ENCODE measurements at places on chromosomes 12 and 14. TPM values are rescaled to one million over a fixed set of nuclear protein-coding genes. Genes with fewer than 3 reads are reported as not detected.

SRRM4 gene
- polyA plus RNA-seq, result 1.6 TPM

TSFM gene
- polyA plus RNA-seq, result 36.0 TPM

FGF23 gene
- 6.5 TPM for polyA plus RNA-seq

CLEC12A gene
- polyA plus RNA-seq, result 1.5 TPM

DEPDC4 gene
- polyA plus RNA-seq, result 5.5 TPM

RIPK3 gene
- polyA plus RNA-seq, result 14.8 TPM

SLC38A2 gene
- 91.6 TPM for polyA plus RNA-seq

MUCL1 gene
- not detected for polyA plus RNA-seq

ATXN2 gene
- polyA plus RNA-seq, result 54.3 TPM

KIF5A gene
- polyA plus RNA-seq, result 12.3 TPM

SLC22A17 gene
- 46.9 TPM for polyA plus RNA-seq

KRT79 gene
- polyA plus RNA-seq, result not detected

SLC39A2 gene
- 0.06 TPM for polyA plus RNA-seq

NACA gene
- 2,608 TPM for polyA plus RNA-seq

OASL gene
- polyA plus RNA-seq, result 0.31 TPM

GRCh38 chr12:43347026-43347425 is 205.0 kb downstream of the ADAMTS20 start:
- no peak overlapping the region for H3K27ac ChIP-seq
- H3K4me3 ChIP-seq, result no peak overlapping the region
- H3K4me1 ChIP-seq, result no peaks in the 10 kb centered on the region
- H3K27me3 ChIP-seq, result no peaks in the 10 kb centered on the region

GRCh38 chr12:114430306-114430705 is 24.4 kb upstream of the TBX5 start:
- H3K27me3 ChIP-seq, result peaks cover 24% of the 10 kb centered on the region
- DNase-seq, result no peak
- H3K27ac ChIP-seq, result no peak overlapping the region
- no peaks in the 10 kb centered on the region for H3K4me1 ChIP-seq

DNA sequence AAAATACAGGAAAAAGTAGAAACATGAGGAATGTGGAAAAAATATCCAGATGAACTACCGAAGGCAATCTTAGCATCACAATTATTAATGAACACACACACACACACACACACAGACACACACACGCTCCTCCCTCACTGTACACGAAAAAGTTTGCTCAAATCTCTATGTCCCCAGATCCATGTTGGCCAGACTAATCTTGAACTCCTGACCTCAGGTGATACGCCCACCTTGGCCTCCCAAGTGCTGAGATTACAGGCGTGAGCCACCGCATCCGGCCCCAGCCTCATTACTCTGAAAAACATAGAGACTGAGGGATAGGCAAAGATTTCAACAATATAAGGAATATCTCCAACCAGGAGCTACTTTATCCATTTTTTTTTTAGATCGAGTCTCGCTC is 17.2 kb downstream of the PITPNM2 start:
- H3K27ac ChIP-seq, result no peak overlapping the region
- no peaks in the 10 kb centered on the region for H3K27me3 ChIP-seq
- no peak overlapping the region for H3K4me3 ChIP-seq
- H3K36me3 ChIP-seq, result no peaks in the 10 kb centered on the region

DNA sequence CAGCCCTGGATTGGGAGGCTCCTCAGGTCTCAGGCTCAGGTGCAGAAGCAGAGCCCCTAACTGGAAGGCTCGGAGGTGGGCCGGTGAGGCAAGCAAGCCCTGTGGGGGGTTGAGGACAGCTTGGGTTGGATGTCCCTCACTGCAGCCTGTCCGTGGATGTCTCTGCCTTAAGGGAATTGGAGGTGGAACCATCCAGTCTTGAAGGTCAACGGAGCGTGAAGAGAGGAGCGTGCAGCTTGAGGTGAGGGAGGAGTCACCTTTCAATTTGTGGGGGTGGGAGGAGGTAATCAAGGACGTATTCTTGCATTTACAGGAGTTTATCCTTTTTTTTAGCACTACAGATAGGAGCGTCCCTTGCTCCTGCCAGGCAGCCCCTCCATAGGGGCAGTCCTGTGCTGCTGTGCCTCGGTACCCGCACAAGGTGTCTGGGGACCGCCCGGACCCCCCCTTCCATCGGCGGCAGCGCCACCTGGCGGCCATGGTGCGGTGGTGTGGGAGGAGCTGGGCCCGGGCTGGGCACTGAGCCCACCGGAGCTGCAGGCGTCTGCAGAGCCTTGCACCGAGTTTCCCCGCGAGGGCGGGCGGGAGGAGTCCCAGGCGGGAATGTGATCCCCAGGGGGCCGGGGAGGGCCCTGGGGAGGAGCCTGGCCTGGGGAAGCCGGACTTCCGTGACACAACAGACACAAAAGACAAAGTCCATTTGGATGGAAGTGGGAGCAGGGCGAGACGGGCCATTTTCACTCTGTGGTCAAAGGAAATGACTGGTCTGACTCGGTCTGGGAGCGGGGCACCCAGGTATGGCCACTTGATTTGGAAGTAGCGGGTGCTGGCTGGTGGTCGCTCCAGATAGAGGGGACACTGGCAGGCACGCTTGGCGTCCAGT is 864 bp downstream of the DNAJC22 start:
- H3K4me1 ChIP-seq, result peaks cover 57% of the 10 kb centered on the region
- peak; percentile 95 for DNase-seq
- peak overlapping the region; percentile 59 for H3K4me3 ChIP-seq
- peaks cover 4% of the 10 kb centered on the region for H3K36me3 ChIP-seq

GRCh38 chr12:48157889-48158370 is 615 bp upstream of the ASB8 start:
- H3K4me3 ChIP-seq, result peak overlapping the region; percentile 98
- peak overlapping the region; percentile 98 for H3K27ac ChIP-seq
- H3K36me3 ChIP-seq, result peaks cover 3% of the 10 kb centered on the region
- no peaks in the 10 kb centered on the region for H3K27me3 ChIP-seq

- H3K4me1 ChIP-seq, result peaks cover 7% of the 10 kb centered on the region
- no peaks in the 10 kb centered on the region for H3K36me3 ChIP-seq
- H3K27ac ChIP-seq, result no peak overlapping the region
- DNase-seq, result peak; percentile 39
These were observed 1.2 kb downstream of the KCNK10 start for GRCh38 chr14:88321692-88322503.

DNA sequence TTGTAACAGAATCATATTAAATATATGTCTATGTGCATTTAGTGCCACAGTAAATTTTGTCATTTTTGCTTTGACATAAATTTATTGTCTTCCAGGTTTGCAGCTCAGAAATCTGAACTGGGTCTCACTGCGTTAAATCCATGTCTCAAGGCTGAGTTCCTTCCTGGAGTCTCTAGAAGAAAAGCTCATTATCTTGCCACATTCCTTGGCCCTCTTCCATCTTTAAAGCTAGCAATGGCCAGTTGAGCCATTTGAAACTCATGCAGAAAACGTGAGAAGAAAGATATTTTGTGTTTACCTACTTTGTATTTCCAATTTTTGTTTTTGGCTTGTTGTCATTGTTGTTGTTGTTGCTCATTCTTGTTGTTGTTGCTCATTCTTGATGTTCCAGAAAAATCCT is 10.7 kb downstream of the PRH1 start:
- H3K36me3 ChIP-seq, result peaks cover 8% of the 10 kb centered on the region
- DNase-seq, result no peak
- H3K4me3 ChIP-seq, result no peak overlapping the region
- no peaks in the 10 kb centered on the region for H3K27me3 ChIP-seq
- H3K4me1 ChIP-seq, result no peaks in the 10 kb centered on the region
- no peak overlapping the region for H3K27ac ChIP-seq

- no peaks in the 10 kb centered on the region for H3K27me3 ChIP-seq
- no peak overlapping the region for H3K27ac ChIP-seq
- no peak for DNase-seq
- H3K36me3 ChIP-seq, result peaks cover 32% of the 10 kb centered on the region
These were observed 137.8 kb downstream of the EPS8 start for GRCh38 chr12:15651371-15651770.

GRCh38 chr12:75323663-75324062 is 6.5 kb downstream of the CAPS2 start:
- H3K4me3 ChIP-seq, result no peak overlapping the region
- no peak for DNase-seq
- H3K27me3 ChIP-seq, result no peaks in the 10 kb centered on the region

GRCh38 chr14:93330609-93331000 is 2.2 kb downstream of the BTBD7 start:
- H3K27ac ChIP-seq, result peak overlapping the region; percentile 90
- H3K36me3 ChIP-seq, result no peaks in the 10 kb centered on the region
- peaks cover 15% of the 10 kb centered on the region for H3K4me1 ChIP-seq
- H3K4me3 ChIP-seq, result peak overlapping the region; percentile 77
- H3K27me3 ChIP-seq, result no peaks in the 10 kb centered on the region

GRCh38 chr12:115611477-115611876 is 666.0 kb downstream of the MED13L start:
- no peaks in the 10 kb centered on the region for H3K4me1 ChIP-seq
- H3K4me3 ChIP-seq, result no peak overlapping the region
- DNase-seq, result no peak
- no peaks in the 10 kb centered on the region for H3K36me3 ChIP-seq
- peaks cover 2% of the 10 kb centered on the region for H3K27me3 ChIP-seq

DNA sequence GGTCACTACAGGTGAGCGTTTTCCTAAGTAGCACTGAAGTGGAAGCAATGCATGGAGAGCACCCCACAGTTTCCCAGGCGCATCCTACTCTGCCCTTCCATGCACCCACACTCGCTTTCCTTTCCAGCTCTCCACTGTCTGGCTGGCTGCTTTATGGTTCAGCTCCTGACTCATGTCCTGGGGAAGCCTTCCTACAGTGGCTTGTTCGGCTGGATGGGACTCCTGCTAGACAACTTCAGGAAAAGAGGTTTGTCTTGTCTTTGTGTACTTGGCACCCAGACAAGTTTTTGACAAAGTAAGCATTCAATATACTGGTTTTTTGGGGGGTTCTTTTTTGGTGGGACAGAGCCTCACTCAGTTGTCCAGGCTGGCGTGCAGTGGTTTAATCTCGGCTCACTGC is 21.6 kb downstream of the PPM1H start:
- no peaks in the 10 kb centered on the region for H3K27me3 ChIP-seq
- peaks cover 3% of the 10 kb centered on the region for H3K36me3 ChIP-seq
- H3K27ac ChIP-seq, result no peak overlapping the region
- DNase-seq, result no peak
- peaks cover 4% of the 10 kb centered on the region for H3K4me1 ChIP-seq

GRCh38 chr12:32437095-32437515 is 37.7 kb downstream of the FGD4 start:
- no peaks in the 10 kb centered on the region for H3K36me3 ChIP-seq
- H3K4me1 ChIP-seq, result no peaks in the 10 kb centered on the region
- no peaks in the 10 kb centered on the region for H3K27me3 ChIP-seq
- H3K27ac ChIP-seq, result no peak overlapping the region
- DNase-seq, result no peak
- no peak overlapping the region for H3K4me3 ChIP-seq

GRCh38 chr12:14313379-14314138 is 51.9 kb upstream of the ATF7IP start:
- no peak overlapping the region for H3K4me3 ChIP-seq
- no peak overlapping the region for H3K27ac ChIP-seq
- H3K36me3 ChIP-seq, result no peaks in the 10 kb centered on the region
- DNase-seq, result no peak

DNA sequence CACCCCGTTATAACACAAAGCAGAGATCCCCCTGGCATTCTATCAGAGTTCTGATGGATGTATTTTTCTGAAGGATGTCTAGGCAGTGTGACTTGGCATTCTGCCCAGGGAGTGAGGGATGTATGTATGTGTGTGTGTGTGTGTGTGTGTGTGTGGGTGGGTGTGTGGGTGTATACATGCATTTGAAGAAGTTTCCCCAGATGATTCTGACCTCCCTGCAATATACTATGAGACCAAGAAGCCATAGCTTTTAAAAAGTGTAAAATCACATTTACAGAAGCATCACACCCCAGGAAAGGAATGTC is 59.7 kb upstream of the NAP1L1 start:
- no peaks in the 10 kb centered on the region for H3K4me1 ChIP-seq
- no peak for DNase-seq
- no peaks in the 10 kb centered on the region for H3K36me3 ChIP-seq
- H3K27ac ChIP-seq, result no peak overlapping the region

GRCh38 chr14:88961214-88961613 is 136.8 kb downstream of the TTC8 start:
- H3K4me3 ChIP-seq, result no peak overlapping the region
- H3K4me1 ChIP-seq, result peaks cover 3% of the 10 kb centered on the region
- H3K36me3 ChIP-seq, result no peaks in the 10 kb centered on the region
- H3K27me3 ChIP-seq, result no peaks in the 10 kb centered on the region
- no peak overlapping the region for H3K27ac ChIP-seq

- no peaks in the 10 kb centered on the region for H3K27me3 ChIP-seq
- DNase-seq, result peak; percentile 78
- no peak overlapping the region for H3K4me3 ChIP-seq
These were observed 9.7 kb downstream of the NFATC4 start for GRCh38 chr14:24377657-24378056.

DNA sequence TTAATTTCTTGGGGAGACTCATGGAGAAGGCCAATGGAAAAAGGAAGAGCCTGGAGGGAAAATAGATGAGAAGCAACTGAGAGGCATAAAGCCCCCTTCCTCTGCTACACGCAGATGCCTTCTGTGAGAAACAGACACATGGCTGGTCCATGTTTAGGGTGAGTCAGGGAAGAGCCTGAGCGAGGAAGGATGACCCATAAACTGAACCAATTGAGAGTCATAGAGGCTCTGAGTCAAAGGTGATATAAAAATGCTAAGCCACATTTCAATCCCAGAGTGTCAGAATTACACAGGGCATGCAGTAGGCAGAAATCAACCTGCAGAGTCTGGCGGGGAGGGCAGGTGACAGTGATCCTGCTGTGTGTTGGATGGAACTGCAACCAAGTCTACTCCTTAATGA is 30.1 kb upstream of the NEDD1 start:
- no peaks in the 10 kb centered on the region for H3K4me1 ChIP-seq
- H3K36me3 ChIP-seq, result no peaks in the 10 kb centered on the region
- H3K27ac ChIP-seq, result no peak overlapping the region
- DNase-seq, result no peak
- H3K27me3 ChIP-seq, result no peaks in the 10 kb centered on the region
- no peak overlapping the region for H3K4me3 ChIP-seq

GRCh38 chr12:128286970-128287369 is 20.0 kb downstream of the TMEM132C start:
- no peak overlapping the region for H3K27ac ChIP-seq
- no peaks in the 10 kb centered on the region for H3K4me1 ChIP-seq
- no peaks in the 10 kb centered on the region for H3K36me3 ChIP-seq
- H3K4me3 ChIP-seq, result no peak overlapping the region

DNA sequence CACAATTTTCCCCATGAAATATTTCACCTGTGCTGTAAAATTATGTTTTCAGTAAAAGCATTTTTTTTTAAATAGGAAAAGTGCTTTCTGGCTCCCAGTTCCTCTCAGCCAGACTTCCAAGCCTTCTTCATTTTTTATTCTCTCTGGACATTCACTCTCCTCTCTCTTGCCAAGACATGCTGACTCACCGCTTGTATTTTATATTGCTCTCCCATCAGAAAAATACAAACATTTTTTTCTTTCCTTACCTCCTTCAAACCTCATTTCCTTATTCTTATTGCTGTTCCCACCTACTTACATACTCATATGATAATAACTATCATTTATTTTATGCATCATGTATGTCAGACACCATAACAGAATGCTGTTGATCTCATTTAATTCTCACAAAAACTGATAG is 37.7 kb upstream of the ZNF641 start:
- H3K4me3 ChIP-seq, result no peak overlapping the region
- no peak overlapping the region for H3K27ac ChIP-seq
- peaks cover 4% of the 10 kb centered on the region for H3K27me3 ChIP-seq
- DNase-seq, result no peak
- H3K4me1 ChIP-seq, result no peaks in the 10 kb centered on the region
